ENCODE measurements at places on chromosomes 2 and 18. TPM values are rescaled to one million over a fixed set of nuclear protein-coding genes. Genes with fewer than 3 reads are reported as not detected.
A peak's percentile ranks its signal among the peaks of the same experiment; 100 is the strongest.

The CIB4 gene
- not detected for total RNA-seq

The CCDC148 gene
- total RNA-seq: 4.4 TPM

The SLC5A7 gene
- total RNA-seq: not detected

The LDLRAD4 gene
- 11.3 TPM for total RNA-seq

The FRZB gene
- total RNA-seq: 52.1 TPM

The CLEC4F gene
- total RNA-seq: not detected

The UGT1A10 gene
- total RNA-seq: not detected

The BOLL gene
- not detected for total RNA-seq

The TRPM8 gene
- not detected for total RNA-seq

The NR4A2 gene
- total RNA-seq: 1.4 TPM

The C2orf66 gene
- 0.20 TPM for total RNA-seq

The SOWAHC gene
- 12.0 TPM for total RNA-seq

The SETBP1 gene
- total RNA-seq: 29.2 TPM

DNA sequence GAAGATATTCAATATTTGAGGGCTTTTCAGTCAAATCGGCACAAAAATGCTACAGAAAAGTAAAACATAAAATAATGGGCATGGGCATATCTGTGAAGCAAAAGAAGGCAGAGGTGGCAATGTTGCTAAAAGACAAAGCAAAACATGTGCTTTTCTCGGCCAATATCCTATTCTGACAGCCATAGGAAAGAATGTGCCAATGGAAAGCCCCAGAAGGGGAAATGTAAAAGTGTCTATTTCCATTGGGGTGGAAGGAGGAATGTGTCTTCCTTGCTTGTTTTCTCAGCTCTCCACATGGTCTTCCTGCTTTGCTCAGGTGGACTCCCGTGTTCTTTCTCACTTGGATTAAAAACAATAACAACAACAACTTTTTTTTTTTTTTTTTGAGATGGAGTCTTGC is 13.7 kb upstream of the PER2 start:
- no peak for DNase-seq

DNA sequence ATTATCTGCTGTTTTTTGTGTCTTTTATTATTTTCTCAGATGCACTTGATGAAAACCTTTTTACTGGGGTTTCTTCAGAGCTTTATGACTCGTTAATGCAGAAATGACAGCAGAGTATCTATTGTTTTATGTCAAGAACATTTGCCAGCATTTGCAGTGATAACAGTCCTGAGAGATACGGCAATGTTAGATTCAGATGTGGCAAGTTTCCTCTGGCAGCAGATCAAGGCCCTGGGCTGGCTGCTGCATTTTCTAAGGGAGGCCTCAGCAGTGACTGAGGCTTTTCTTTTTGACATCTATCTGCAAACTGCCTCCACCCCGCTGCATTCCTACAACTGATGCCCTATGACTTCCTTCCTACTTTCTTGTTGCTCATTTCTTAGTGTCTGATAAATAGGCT is 40.2 kb downstream of the EFEMP1 start:
- DNase-seq: no peak

GRCh38 chr18:3710712-3711301 is 260.8 kb downstream of the TGIF1 start:
- DNase-seq: no peak

DNA sequence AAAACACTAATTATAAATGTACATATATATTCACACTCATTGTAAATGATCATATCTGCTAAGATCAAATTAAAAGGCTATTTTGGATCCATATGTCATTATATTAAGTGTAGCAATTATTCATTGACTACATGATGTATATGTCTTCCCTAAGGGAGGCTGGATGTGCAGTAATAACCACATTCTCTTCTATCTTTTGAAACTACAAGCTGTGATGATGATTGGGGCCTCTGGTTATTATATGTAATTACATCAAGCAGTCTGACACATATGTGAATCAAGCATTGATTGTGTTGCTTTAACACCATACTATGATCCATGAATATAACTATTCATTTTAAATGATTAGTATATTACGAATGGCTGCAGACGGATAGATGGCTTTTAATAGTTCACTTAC is 1973.4 kb downstream of the SUCLG1 start:
- DNase-seq: no peak

DNA sequence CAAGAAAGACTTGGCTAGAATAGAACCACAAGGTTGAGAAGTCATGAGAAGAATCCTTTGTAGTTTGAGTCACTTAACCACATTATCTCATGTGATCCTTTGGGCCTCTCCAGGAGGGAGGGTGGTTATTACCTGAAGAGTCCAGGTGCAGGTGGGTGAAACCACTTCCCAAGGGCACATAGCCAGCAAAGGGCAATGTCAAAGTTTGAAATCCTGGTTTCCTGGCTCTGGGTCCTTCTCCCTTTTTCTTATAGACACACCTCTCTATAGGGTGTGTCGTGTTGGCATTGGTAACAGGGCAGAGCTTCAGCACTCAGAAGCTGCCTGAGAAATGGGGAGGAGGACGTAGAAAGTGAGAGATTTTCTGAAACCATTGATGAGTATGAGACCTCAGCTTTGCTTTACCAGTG is 137.9 kb downstream of the MGAT5 start:
- DNase-seq: no peak

GRCh38 chr18:48975817-48976649 is 25.3 kb upstream of the SMAD7 start:
- DNase-seq: peak; percentile 84

DNA sequence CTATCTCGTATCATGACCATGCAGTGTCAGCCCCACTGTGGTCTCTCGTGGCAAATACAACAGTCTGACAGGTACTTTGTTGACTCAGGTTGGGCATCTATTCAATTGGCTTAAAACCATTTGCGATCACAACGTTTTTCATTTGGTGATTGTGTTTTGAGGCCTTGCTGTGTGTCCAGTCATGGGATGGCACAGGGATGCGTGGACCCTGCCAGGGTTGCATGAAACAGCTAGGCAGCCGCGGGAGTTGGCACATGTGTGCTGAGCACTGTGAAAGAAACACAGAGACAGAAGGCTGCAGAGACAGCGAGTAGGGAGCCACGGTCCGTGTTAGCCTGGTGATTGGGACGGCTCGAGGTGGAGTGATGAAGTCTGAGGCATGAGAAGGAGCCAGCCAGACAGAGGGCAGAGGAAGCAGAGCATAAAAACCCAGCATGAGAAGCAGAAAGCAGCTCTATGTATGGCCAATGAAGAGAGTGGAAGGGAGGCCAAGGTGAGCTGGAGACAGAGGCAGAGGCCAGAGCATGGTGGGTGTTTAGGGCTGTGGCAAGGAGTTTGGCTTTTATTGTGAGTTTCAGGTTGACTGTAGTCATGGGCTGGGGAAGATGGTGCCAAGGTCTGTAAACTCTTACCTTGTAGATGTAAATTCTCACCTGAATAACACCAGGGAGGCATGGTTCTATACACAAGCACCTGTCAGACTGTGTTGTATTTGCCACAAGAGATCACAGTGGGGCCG is 31.8 kb upstream of the IL1R1 start:
- DNase-seq: no peak

GRCh38 chr2:11498543-11499034 is 32.6 kb upstream of the E2F6 start:
- no peak for DNase-seq

GRCh38 chr18:60755134-60755533 is 382.6 kb upstream of the MC4R start:
- DNase-seq: no peak

DNA sequence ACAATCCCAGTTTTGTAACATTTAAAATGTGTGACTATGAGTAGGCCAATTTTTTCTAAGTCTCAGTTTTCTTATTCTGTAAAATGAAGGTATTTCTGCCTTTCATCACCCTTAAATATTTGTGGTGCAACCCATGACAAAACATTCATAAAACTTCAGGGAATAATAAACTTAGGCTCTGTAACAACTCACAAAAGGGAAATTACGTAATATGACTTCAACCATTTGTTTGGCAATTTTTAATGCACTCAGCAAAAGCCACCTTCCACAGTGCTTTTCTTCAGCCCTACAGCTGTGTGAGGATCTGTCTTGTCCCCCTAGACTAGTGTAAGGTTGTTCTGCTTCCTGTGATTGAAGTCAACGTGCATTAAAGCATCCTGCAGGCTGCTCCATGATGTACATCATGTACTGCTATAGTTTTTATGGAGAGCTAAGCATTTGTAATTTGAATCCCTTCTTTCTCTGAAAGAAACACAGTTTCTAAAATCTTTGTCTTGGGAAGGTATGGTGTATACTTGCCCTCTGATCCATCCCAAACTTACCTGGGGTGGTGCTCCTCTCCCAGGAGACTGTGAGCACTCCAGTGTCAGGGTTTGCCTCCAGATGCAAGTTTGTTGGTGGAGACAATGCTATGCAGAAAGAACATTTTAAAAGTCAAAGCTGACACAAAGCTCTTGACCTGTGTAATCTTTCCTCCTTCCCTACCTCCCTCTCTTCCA is 39.1 kb downstream of the FN1 start:
- DNase-seq: no peak

- DNase-seq: no peak
These were observed 41.3 kb upstream of the SLC1A4 start for GRCh38 chr2:64947885-64948284.

DNA sequence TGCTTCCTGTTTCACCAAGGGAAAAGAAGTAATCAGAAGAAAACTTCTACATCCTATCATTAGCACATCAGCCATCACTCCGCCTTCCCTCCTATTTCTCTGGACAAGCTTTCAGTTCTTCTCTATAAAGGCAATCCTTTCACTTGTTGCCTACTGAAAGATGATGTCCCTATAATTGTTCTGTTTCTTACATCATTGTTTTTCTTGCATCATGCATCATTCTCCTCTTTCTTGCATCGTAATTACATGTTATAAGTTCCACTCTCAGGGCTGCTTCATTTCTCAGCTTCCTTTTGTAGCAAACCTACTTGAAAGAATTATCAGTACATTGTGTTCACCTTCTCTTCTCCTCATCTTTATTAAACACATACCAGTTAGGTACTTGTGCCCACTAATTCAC is 7.2 kb downstream of the SLC30A6 start:
- no peak for DNase-seq

- no peak for DNase-seq
These were observed 74.7 kb upstream of the TLK1 start for GRCh38 chr2:171235262-171235881.

DNA sequence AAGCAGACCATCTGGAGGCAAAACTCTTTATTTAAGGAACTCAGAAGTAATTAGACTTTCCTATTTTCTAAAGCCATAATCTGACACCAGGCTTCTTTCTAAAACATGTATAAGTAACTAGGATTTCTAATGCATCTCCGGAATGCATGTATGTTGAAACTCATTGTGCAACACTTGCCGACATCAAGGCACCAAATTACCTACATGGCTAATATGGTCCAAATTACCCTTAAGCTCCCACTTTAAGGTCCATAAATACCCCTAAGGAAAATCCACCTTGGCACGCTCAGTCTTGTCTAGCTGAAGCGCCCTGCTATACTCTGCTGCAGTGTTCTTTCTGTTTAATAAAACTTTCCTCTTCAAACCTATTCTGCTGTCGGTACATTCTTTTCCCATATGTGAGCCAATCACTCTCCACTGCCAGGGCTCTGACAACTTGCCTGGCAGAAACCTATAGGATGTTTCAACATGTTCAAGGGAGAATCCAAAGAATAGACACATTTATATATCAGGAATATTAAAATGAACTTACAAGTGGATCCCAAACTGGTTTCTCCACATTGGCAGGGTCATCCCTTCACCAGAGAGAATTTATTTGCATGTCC is 171.9 kb downstream of the GALNT1 start:
- DNase-seq: no peak

- no peak for DNase-seq
These were observed 605.3 kb upstream of the ZNF804A start for GRCh38 chr2:183993052-183993451.

DNA sequence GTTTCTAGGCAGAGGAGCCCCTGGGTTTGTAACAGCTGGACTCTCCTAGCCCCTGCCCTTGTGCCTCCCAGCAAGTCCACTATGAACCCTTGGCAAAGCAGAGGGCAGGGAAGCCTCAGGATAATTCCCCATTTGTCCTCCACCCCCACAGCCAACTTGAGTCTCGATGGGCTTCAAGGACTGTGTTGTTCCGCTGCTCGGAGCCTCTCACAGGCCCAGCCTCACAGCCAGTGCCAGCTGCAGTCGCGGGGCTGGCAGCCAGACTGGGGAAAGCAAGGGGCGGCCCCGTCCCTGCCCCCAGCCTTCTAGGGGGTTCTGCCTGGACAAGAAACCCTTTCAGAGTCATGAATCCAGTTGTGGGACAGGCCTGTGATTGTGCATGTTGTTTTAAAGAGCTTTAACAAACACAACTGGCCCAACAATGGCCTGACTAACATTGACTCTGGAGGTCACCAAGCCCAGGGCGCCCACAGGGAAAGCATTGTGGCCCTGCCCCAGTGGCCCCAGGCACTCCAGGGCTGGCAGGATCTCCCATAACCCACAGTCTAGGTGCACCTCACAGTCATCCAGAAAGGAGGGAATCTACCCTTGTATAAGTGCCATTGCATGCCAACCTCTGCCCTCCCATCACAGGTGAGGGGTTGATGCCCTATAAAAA is 71.8 kb upstream of the DAPL1 start:
- peak; percentile 38 for DNase-seq

DNA sequence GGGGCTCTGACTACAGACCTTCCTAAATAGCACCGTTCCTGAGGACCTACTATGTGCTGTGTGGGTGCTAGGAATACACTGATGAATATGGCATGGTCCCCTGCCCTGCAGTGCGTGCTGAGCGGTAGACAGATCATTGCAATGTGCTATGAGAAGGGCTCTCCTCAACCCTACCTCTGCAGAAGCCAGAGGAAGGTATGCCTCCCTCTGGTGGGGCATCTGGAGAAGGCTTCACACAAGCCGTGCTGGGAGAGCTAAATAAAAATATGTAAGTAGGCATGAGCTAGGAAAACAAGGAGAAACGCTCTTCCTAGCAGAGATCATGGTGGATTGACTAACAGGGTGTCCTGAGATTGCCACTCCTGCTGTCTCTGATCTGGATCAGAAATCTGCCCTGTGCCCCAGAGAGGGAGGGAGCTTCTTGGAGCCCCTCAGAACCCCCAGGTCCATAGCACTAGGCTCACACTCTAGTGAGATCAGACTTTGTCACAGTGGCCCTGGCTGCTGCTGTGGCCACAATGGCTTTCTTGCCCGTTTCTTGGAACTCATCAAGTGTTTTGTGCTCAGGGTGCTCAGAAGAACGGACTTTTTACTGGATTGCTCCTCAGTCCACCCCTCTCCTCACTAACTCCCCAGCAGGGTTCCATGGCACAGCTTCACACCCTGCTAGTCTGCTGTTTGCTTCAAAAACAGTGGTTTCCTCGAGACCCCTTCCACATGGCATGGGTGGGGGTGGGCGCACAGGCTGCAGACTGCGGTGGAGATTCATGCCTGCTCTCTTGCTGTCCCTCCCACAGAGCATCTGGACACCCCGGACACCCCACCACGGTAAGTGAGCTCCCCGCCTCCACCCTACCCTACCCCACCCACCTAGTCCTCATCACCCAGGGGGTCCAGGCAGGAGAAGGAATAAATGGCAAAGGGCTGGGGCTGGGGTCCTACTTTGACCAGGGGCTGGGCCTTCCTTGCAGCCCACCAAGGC is 14.2 kb downstream of the SIGLEC15 start:
- peak; percentile 86 for DNase-seq
